ENCODE measurements at places on chromosomes 12 and 14.

- no peak for DNase-seq
These were observed 86.7 kb downstream of the TMEM260 start for GRCh38 chr14:56666294-56666693.

- DNase-seq: no peak
These were observed 30.5 kb upstream of the DDHD1 start for GRCh38 chr14:53183611-53184010.

DNA sequence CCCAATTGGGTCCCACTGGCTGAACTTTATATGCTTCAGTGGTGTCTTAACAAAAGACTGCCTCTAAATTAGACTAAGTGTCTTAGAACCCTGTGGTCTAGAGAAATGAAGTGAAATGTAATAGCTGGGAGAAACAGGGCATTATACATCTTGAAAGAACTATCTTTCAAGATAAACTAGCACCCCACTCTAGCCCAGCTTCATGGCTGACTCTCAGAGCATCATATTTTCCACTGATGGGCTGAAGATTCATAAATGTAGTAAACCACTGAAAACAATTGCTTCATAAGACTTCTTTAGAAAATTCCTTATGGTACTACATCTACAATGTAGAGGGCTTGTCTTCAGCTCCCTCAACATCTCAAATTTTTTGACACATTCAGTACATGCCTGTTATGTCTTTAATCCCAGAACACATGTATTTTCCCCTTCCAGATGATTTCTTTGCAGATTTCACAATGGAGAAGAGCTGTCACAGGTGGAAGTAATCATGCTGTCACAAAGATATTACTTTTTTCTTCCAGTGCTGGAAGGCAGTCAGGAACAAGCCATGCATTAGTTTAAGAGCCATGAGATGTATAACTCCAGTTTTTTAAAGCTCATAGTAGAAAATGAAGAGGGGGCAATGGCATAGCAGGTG is 48.5 kb downstream of the IFNG-AS1 start:
- no peak for DNase-seq

GRCh38 chr14:75539561-75540478 is 17.6 kb downstream of the BATF start:
- peak; percentile 47 for DNase-seq

DNA sequence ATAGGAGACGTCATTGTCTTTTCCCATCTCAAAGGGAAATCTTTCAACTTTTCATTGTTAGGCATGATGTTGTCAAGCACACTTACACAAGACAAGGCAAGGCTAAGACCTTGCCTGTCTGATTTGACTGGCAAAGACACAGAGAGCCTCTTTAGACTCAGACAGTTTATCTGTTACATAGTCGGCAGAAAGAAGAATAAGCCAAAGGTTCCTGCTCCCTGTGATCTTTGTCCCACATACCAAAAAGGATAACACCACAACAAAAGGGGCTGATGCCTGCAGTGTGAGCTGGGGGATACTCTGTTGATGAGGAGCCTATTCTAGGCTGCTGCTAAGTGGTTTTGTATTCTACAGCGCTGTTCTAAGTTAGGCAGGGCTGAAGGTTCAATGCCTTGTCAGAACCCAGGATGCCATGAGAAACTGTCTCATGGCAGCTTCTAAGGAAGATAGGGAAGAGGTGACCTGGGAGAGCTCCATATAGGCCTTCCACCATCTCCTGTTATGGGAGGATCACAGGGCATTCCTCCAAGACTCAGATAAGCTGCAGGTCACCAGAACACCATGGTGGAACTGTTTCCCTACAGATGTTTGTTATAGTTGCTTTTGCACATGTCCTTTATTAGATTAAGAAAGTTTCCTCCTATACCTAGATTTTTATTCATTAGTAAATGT is 12.7 kb downstream of the ERC1 start:
- no peak for DNase-seq

GRCh38 chr12:25718081-25718731 is 165.1 kb upstream of the LMNTD1 start:
- DNase-seq: no peak

GRCh38 chr12:33876618-33877017 is 145.7 kb upstream of the ALG10 start:
- DNase-seq: no peak

- peak; percentile 51 for DNase-seq
These were observed at the start of gene ATXN2 for GRCh38 chr12:111598637-111599452. TSS of gene ATXN2 (minus strand) at chr12:111599315. CDS start at chr12:111599034, 281 bp downstream.

DNA sequence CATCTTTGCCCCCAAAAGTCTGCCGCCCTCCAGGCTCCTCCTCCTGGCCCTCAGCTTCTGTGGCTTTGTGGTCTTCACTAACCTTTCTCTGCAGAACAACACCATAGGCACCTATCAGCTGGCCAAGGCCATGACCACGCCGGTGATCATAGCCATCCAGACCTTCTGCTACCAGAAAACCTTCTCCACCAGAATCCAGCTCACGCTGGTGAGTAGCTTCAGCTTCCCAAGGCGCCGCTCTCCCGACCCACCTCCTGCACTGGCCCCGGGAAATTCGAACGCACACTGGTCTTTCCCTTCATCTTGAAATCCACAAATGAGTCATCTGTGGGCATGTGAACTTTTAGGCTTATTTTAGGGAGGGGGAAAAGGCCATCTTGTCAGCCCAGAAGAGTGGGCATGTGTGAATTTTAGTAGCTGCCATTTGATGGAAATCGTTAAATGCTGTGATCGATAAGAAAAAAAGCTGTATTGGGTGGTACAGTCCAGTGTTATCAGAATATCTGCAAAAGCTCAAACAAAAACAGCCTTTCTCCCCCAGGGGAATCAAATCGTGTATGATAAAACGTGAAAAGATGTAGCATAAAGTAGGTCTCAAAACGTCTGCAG is 700 bp downstream of the SLC35E3 start:
- peak; percentile 0 for DNase-seq

DNA sequence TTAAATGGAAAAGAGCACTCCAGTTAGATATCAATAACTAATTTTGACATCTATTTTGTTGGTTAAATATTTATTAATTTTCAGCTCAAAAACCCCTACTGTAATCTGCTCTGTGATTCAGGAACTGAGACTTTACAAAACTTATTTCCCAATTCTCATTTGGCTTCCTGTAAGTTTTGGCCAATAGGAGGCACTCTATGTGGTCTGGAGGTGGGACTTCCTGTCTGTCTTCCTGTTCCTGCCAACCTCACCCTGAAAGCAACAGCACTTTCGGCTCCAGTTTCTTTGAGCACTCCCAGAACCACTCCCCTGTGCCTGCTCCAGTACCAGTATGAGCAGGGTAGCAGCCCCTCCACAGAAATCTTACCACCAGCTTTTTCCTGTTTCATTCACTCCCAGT is 1027.0 kb downstream of the VRK1 start:
- DNase-seq: no peak

DNA sequence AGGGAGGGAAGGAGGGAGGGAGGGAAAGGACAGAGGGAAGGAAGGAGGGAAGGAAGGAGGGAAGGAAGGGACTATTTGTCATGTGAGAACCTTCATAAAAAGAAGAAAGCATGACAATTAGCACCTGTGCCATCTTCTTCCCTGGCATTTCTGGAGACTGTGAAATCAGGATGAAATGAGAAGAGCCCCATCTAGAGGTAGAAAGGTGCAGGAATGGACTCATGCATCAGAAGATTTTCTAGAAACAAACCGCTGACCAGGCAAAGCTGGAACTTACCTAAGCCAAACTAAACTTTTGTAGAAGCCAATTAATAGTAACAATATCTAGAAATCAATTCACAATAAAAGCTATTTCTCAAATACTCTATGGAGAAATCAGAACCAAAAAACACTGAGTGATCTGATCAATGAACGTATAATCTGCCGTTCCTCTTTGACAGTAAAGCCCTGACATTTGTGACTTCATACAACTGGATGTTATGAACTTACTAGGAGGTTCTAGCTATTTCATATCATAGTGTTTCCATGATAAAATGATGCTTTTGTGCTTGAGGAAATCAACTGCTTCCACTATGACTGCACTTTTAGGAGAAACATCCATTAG is 24.4 kb upstream of the CRACR2A start:
- DNase-seq: no peak

DNA sequence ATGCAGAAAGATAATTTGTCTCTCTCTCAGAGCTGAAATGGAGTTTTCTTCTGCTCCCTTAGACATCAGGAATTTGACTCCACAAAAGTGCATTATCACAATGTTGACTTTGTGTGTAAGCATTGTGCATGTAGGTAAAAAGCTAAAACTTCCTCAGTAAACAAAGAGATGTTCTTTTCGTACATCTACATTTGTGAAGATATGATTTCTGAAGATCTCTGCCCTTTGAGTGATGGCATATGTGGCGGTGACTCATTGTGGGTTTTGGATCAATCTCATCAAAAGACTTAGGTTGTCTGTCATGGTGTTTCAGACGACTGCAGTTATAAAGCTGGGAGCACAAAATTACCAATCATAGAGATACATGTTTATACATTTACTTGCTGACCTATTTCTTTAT is 411.4 kb upstream of the LMO3 start:
- no peak for DNase-seq

GRCh38 chr12:130521375-130522124 is 183.9 kb downstream of the PIWIL1 start:
- DNase-seq: no peak

DNA sequence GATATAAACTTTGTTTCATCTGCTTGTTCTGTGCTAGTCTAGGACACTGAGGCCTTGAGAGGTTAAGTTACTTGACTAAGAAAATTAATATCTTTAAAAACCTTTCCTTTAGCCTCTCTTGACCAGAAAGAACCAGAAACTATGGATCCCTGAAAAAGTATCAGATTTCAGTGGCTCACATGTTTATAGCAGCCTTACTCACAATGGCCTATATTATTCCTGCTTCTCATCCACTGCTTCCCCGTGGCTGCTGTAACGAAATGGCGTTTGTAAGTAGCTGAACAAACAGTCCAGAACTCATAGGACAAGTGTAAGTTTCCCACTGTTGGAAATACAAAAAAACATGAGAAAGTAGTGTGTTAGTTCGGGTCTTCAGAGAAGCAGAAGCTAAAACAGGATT is 3.2 kb upstream of the PYGL start:
- DNase-seq: no peak

DNA sequence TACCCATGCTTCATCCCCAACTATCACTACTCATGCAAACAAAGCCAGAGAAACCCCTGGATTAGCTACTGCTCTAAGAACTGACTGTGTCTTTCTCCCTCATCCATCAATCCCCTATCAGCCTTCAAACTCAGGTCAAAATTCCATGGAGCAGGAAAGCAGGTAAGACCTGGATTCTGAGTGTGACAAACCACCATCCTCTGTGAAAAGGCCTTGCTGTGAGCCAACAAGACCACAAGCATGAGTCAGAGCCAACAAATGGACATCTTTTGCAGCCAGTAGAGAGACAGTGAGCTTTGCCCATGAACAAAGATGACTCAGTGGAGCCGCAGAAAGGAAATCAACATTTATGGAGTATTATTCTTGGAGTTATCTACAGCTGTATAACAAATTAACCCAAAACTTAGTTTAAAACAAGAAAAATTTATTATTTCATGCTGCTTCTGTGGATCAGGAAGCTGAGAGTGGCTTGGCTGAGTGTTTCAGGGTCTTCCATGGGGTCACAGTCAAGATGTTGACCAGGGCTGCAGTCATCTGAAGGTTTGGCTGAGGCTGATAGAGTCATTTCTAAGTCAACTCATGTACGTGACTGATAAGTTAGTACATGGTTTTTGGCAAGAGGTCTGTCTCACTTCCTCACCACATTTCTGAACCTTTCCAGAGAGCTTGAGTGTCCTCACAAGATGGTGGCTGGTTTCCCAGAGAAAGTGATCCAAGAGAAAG is 61.1 kb downstream of the PITPNM2 start:
- DNase-seq: no peak

DNA sequence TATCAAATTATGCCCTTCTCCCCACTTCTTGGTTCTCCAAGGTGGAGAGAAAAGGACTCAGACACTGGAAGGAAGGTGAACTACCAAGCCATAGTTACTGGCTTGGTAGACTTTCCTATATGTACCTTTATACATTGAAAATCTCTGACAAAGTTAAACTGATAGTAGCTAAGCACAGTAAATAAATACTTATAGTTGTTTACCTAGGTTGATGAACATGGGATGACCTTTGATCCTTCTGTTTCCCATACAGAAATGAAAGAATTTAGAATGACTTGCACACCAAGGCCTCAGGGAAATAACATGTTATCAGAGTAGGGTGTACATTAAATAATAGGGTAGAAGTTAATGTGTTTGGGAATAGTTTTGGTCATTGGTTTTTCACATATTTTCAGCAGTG is 6.7 kb downstream of the ARHGAP5 start:
- DNase-seq: no peak

DNA sequence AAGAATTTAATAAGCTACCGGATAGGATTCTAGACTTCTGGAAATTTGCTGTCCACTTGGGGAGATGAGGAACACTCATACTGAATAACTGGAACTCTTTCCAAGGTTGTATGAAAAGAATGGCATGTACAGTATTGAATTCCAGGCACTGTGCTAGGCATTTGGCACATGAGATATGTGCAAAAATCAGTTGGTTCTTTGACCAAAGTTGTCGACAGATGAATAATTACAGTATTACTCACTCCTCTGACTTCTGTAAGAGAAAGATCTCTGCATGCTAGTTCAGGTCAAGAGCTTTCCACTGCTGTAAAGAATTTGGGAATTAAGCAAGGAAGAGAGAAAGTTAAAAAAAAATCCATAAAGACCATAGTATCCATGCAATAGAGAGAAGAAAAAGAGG is 764.7 kb downstream of the BCL11B start:
- no peak for DNase-seq

DNA sequence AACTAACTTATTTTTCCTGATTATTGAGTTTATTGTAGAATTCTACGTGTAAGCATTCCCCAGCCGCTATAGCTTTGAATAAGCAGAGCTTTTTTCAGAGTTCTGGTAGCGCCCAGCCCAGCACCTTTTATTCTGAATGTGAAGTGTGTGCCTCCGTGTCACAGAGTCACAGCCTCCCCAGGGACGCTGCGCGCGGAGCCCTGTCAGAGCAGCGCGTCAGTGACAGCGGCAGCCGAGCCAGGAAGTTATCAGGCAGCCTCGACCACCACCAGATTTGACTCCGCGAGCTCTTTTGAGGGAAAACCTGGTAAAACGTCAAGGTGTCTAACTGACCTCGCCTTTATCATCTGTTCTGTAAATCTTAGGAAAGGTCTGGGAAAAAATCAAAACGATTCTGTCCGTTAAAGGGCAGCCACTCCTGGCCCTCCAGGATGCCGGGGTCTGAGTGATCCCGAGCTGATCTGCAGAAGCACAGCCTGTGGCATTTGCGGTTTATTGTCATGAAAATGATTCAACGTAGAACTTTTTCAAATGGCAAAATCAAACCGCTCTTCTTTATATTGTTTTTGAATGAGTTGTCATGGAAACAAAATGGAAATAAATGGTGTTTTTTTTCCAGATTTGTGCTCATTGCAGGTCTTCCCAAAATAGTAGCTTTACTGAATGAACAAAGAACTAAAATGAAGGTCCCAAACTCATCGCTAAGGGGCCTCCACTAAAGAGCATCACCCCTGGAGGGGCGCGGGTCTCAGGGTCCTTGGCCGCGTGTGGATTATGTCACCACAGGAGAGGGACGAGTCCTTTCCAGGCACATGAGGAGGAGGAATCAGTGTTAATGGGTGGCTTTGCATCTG is 43.1 kb upstream of the MMP17 start:
- DNase-seq: no peak

- DNase-seq: no peak
These were observed 11.2 kb upstream of the GNPNAT1 start for GRCh38 chr14:52802597-52802996.
